ENCODE measurements at places on chromosomes 1 and 21.

GRCh38 chr1:54327386-54328065, 78.7 kb downstream of the SSBP3 start:
- DNase-seq = no peak

DNA sequence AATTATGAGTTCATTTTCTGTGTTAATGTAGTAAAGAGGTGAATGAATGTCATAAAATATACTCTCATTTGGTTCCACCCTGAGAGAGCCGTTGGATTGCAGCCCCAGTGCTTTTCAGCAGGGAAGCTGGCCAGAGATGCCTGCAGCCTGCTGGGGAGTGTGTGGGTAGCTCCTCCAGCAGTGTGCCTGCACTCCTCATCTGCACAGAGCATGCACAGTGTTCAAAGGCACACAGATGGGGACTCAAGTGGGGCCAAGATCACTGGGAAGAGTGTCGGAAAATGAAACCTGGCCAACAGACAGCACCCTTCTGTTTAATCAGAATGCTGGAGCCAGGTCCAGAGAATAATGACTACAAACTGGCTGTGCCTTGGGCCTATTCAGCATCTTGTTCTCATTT, 206.8 kb downstream of the ST6GALNAC3 start:
- DNase-seq = no peak

DNA sequence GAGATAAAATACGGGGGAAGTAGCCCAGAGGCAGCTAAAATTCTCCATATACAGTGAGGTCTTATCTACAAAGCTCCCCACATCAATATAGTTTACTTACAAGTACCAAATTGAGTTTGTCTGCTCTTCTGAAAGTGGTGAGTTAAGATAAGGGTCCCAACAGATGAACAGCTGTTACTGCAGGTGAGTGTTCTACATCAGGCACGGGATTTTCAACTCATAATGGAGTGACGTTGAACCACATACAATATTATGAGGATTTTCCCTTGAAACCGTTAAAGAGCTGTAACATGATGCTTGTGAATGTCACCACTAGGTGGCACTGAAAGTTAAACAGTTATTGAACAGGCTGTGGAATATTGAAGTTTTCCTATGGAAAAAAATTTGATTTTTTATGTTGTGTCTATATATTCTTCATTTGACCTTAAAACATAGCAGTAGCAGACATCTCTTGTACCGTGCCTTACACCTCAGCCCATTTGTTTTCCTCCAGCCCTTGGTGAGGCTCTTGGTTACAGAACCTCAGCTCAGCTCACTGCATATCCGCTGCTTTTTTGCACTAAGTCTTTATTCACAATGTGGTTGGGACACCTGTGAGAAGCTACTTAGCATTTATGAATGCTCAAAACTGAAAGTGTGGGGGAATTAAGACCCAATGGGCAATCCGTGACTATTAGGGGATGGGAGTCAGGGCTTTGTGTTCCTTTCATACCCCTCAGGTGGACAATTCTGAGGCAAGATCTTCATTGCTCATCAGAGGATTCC, 23.2 kb downstream of the CD1D start:
- peak; percentile 29 for DNase-seq

- DNase-seq = no peak
These were observed 9.6 kb upstream of the C8B start for GRCh38 chr1:56975446-56975845.

DNA sequence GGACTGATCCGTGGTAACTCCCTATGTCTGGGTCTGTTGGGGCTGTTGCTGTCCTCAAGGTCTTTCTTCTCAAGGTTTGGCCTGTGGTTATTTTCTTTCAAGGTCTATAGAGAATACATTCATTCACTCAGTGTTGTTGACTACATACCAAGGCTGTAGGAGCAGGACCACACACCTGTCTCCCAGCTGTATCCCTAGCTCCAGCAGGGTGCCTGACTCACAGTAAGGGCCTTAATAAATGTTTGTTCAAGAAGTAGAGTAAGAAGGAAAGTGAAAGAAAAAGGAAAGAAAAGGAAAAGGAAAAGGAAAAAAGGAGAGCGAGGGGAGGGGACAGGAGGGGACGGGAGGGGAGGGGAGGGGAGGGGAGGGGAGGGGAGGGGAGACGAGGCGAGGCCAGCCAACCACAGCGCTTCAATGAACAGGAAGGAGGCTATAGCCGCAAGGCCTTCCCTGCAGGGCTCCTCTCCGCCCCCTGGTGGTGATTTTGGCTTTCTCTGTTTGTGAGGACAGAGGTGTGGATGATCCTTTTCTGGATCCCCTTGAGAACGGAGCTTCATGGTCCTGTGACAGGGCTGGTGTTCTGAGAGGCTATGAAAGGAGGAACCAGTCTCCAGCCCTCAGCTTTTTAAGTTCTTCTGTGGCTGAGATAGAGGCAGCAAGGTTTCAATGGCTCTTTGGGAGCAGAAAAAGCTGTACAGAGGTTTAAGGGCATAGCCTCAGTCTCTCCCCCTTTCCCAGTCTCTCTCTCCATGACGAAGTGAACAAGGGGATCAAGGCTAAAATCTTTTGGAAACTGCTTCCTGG, 30.6 kb upstream of the LCE5A start:
- no peak for DNase-seq

DNA sequence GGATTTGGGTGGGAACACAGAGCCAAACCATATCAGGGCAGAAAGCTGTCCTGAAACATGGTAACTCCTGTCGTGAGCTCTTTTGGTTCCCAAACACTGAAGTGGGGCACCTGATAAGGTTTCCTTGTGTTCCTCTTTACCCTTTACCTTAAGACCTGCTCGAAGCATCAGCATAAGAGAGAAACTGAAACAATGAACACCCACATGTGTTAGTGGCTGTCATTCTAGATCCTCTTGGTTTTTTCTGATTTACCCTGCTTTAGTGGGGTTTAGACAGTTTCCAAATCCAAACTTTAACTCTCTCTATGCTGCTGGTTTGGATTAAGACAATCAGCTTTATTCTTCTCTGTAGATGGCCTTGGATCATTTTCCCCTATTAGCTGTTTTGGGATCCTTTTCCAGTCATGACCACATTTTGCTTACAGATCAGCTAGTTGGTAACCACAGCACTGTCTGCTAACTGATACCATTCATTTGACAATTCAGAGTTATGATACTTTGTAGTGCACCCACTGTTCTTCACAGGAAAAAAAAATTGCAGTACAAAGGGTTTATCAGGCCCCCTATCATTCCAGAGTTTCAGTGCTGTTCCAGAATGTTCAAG, 975 bp upstream of the MNDA start:
- DNase-seq = no peak

DNA sequence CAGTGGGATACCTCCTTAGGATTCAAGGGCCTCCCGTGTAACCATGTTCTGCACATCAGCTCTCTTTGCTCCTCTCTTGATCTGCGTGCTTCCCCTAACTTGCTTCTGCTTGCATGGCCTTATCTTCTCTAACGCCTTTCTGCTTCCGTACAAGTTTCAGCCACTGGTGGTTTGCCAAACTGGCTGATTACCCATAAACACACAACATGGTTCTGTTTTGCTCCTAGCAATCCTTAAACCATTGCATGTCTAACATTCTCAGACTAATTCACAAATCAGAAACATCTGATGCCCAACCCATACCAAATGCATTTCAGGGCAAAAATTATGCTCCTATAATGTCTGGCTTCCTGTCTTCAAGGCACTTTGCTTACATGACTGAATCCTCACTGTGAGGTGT, 166.4 kb downstream of the PBX1 start:
- DNase-seq = peak; percentile 93

DNA sequence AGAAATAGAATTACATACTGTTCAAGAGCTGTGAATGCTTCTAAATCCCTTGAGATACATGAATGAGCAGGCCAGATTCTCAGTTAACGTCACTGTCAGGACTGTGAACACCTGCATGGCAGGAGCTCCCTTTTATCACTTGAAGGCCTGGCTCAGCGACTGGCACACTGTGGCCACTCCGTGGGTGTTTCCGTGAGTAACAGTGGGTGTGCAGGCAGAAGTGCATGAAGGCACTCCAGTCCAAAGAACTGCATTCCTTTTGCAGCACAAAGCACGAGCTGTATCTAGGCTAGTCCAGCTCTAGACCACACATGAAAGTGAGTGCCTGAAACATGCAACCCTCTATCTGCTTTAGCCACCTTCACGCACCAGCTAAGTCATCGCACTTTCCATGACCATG, 9.6 kb upstream of the SIM2 start:
- no peak for DNase-seq

GRCh38 chr21:33042812-33043211, 17.1 kb downstream of the OLIG2 start:
- DNase-seq = peak; percentile 30

GRCh38 chr21:44448651-44449131, 6.6 kb upstream of the LRRC3 start:
- DNase-seq = no peak

GRCh38 chr21:16873596-16873995, 639.2 kb upstream of the CXADR start:
- DNase-seq = no peak

DNA sequence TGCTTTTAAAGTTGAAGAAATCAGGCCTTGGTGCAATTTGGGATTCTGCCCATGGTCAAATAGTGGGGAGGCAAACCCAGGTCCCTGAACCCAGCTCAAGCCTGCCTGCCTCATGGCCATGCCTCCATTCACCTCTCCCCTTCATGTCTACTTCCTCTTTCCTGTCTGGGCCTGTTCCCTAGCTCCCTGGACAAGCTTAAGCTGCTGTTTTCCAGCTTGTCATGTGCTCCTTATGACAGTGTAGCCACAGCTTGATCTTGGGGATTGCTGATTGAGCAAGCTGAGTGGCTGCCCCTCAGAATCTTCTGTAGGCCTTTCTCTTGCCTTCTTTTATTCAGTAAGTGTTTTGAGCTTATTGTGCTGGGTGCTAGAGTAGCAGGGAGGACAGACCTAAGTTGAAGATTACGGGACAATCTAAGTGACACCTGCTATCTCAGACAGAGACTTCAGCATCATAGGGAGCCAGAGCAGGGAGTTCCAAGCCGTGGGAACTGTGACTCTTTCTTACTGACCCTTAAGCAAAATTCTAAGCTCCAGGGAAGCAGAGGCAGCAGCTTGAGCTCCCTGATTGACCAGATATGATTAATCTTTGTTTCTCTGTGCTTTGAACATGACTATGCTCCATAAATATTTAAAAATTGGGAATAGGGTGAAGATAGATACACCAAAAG, 520 bp upstream of the MR1 start:
- DNase-seq = no peak

- no peak for DNase-seq
These were observed 5.3 kb upstream of the OLFM3 start for GRCh38 chr1:102002057-102002456.

DNA sequence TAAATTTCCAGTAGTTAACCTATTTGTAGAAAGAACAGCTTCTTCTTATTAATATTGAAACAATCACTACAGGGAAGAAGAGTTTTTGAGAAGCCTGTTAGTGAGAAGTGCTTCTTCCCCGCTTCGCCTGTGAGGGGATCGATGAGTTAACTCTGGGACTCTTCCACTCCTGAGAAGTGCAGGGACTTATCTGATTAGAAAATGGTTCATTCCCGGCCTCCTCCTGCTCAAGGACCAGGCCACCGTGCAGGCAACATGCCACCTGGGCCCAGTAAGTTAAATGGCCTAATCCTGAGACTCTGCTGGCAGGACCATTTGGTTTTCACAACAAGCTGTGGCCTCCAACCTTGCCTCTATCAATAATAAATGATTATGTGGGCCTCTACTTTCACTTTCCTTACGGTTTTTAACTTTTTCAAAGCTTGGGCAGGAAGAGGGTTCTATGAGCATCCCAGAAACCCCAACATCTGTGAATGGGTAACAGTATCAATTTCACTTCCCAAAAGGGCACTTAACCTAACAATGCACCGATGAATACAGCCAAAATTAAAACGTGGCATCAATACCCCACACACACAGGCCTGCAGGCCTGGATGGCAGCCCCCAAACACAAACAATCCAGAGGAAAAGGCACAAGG, 33.1 kb downstream of the SIPA1L2 start:
- no peak for DNase-seq

DNA sequence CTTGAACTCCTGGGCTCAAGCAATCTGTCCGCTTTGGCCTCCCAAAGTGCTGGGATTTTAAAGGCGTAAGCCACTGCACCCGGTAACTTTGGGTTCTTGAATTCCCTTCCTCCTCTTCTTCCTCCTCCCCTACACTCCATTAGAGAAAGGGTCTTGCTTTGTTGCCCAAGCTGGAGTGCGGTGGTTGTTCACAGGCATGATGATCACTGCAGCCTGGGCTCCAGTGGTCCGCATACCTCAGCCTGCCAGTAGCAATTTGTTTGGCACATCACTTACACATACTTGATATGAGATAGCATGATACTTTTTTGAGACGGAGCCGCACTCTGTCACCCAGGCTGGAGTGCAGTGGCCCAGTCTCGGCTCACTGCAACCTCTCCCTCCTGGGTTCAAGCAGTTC, 2.2 kb downstream of the DEGS1 start:
- DNase-seq = no peak

GRCh38 chr1:109864930-109865612, 45.6 kb upstream of the CSF1 start:
- DNase-seq = no peak

DNA sequence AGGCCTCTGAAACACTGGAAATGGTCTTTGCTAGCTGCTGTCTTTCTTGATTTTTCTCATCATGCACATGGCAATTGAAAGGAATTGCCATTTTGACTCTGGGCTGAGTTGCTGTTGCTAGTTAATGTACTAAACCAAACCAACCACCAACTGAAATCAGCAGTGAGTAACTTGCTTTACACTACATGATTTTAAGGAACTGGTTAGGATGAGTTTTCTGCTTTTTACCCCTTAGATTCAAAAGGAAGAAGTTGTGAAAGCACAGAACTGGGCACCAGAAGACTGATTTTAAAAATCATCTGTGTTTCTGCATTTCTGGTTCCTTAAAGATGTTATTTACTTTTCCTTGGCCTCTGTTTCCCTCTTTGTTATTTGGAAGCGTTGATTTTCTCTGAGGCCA, 361.9 kb downstream of the HLX start:
- no peak for DNase-seq

DNA sequence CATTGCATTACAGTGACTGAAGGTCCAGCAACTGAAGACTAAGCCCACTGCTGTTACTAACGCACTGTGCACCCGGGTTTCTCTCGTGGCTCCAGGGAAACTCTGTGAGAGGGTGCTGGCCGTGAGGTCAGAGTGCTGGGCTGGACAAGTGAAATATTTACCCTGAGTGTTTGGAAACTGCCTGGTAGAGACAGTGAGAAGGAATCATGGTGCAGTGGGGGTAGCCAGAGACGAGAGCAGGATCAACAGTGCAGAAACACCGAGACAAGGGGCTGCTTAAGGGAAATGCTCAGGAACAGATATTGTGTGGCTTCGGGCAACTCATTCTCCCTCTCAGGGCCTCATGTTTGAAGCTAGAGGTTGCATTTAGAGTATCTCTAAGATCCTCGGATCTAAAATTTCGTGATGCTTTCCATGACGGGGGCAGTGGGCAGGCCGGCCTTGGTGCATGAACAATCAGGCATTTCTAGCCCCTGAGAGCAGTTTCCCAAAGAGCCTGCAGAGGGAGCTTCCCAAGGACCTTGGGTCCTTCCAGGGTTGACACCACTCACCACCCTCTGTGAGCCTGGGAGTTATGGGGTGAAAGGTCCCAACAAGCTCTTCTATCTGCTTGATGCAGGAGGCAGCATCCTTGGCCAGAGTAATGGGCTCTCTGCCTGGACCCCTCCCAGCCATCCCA, 9.7 kb downstream of the CD2 start:
- no peak for DNase-seq

GRCh38 chr1:174572771-174573170, 125.0 kb downstream of the GPR52 start:
- no peak for DNase-seq
